ENCODE measurements at places on chromosomes 1 and 21. TPM values are rescaled to one million over a fixed set of nuclear protein-coding genes. Genes with fewer than 3 reads are reported as not detected.

RNU11 gene
- not detected for total RNA-seq

HJV gene
- 174 TPM for total RNA-seq

TOR1AIP1 gene
- 45.9 TPM for total RNA-seq

- H3K36me3 ChIP-seq: no peaks in the 10 kb centered on the region
- H3K27me3 ChIP-seq: peaks cover 30% of the 10 kb centered on the region
- H3K4me3 ChIP-seq: no peak overlapping the region
- H3K27ac ChIP-seq: no peak overlapping the region
- no peak for DNase-seq
- peaks cover 7% of the 10 kb centered on the region for H3K4me1 ChIP-seq
Measured at GRCh38 chr1:24151175-24151533, 8.2 kb upstream of the IL22RA1 start.

- no peak for DNase-seq
- no peaks in the 10 kb centered on the region for H3K27me3 ChIP-seq
- H3K27ac ChIP-seq: no peak overlapping the region
- H3K36me3 ChIP-seq: peaks cover 3% of the 10 kb centered on the region
- H3K4me3 ChIP-seq: no peak overlapping the region
Measured at GRCh38 chr1:183840140-183840539, 35.2 kb downstream of the RGL1 start.

DNA sequence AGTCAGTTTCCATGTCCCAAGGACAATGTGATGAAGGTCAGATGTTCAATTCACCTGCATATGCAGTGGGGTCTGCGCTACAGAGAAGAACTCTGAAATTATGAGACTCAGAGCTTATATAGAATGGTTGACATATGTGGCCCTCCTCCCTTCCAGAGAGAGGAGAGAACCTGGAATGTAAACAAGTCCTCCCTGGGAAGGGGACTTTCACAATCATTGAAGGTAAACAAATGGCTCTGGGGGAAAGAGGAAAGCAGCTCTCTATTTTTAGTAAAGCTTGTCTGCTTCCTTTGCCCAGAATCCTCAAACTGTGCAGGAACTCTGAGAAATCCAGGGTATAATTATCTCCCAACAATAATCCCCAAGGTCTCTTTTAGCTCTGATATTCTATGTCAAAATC lies 9.8 kb downstream of the OVGP1 start:
- H3K4me1 ChIP-seq: no peaks in the 10 kb centered on the region
- no peak for DNase-seq
- H3K36me3 ChIP-seq: no peaks in the 10 kb centered on the region
- H3K4me3 ChIP-seq: no peak overlapping the region
- H3K27ac ChIP-seq: no peak overlapping the region

DNA sequence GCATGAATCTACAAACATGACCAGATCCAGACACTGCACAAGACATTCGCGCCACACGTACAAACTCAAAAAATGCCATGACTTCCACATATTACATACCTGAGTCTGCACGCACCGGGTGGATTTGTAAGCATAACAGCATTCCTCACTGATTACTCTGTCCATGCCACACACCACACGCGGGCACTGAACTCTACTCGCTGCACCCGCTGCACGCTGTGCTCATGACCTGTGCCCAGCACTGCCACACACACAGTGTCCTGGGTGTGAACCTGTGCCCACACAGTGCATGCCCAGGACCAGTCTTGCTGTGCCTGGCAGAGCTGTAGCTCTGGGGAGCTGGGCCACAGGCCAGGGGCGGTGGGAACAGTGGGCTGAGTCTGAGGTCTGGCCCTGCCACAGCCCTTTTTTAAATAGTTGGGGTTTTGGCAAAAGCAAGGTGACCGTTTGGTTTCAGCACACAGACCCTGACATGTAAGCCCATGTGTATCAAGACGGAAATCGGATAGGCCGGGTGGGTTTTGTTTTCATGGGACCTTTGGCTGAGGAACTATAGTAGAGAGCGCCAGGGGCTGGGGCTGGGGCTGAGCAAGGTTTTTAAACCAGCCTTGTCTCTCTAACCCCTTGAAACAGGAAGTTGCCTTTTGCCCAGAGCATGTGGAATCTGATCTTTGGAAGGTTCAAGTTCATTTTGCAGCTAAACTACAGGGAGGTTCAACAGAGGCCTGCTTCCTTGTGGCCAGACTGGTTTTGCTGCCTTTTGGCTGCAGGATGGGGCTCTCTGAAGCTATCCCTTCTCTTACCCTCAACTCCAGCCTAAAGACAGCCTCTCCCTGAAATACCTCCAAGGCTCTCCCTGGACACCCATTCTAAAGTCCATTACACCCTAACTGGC lies 12.3 kb upstream of the GOLT1A start:
- no peak overlapping the region for H3K27ac ChIP-seq
- DNase-seq: no peak
- H3K36me3 ChIP-seq: no peaks in the 10 kb centered on the region
- peaks cover 12% of the 10 kb centered on the region for H3K4me1 ChIP-seq

- no peak for DNase-seq
- H3K27me3 ChIP-seq: no peaks in the 10 kb centered on the region
- no peaks in the 10 kb centered on the region for H3K4me1 ChIP-seq
- H3K4me3 ChIP-seq: no peak overlapping the region
Measured at GRCh38 chr1:23029337-23029736, 10.1 kb downstream of the KDM1A start.

- no peaks in the 10 kb centered on the region for H3K27me3 ChIP-seq
- H3K36me3 ChIP-seq: peaks cover 52% of the 10 kb centered on the region
- no peak overlapping the region for H3K4me3 ChIP-seq
- no peak for DNase-seq
- H3K4me1 ChIP-seq: peaks cover 43% of the 10 kb centered on the region
Measured at GRCh38 chr1:93576746-93577145, 104.9 kb downstream of the BCAR3 start.

GRCh38 chr1:28301368-28302174 lies 27.3 kb upstream of the MED18 start:
- no peak overlapping the region for H3K27ac ChIP-seq
- peaks cover 2% of the 10 kb centered on the region for H3K27me3 ChIP-seq
- peaks cover 5% of the 10 kb centered on the region for H3K4me1 ChIP-seq
- no peak for DNase-seq
- H3K36me3 ChIP-seq: no peaks in the 10 kb centered on the region

DNA sequence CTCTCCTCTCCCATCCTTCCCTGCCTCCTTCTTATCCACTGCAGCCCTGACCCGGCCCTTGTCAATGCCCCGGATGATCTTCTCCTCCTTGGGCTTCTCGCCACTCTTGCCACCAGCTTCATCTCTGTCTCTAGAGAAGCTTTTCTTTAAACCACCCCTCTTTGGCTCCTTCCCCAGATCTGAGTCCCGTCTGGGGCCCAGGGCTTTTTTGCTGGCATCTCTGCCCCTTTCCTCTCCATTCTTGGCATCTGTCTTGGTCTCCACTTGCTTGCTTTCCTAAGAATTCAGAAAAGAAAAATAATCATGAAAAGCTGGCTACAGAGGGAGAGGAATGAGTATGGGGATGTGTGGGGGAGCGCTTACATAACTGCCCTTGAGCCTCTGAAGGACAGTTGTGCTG lies 11.8 kb downstream of the SHISA4 start:
- no peaks in the 10 kb centered on the region for H3K27me3 ChIP-seq
- no peaks in the 10 kb centered on the region for H3K36me3 ChIP-seq
- H3K4me1 ChIP-seq: peaks cover 22% of the 10 kb centered on the region
- no peak overlapping the region for H3K27ac ChIP-seq
- no peak overlapping the region for H3K4me3 ChIP-seq
- no peak for DNase-seq
